NCI-H2171 treated with DMSO at 0.1 percent for 48 hours (cell line): ENCODE measurements at places on chromosomes 5 and 9.
A peak's percentile ranks its signal among the peaks of the same experiment; 100 is the strongest.

DNA sequence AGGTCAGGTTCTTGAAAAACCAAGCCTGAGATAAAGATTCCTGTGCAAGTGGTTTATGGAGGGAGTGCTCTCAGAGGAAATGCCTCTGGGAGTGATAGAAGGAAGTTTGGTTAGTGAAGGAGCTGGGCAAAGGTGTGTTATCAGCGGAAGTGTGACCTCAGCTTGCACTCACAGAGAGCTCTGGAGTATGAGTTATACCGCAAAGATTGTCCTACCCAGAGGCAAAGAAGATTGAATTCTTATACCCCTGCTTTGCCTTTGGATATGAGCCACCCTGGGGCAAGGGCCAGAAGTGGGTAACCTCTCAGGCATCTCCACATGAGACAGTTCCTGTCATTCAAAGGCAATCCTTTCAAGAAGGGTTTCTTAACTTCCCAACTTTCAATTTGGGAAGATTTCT is 145.6 kb downstream of the MUSK start:
- DNase-seq: no peak

DNA sequence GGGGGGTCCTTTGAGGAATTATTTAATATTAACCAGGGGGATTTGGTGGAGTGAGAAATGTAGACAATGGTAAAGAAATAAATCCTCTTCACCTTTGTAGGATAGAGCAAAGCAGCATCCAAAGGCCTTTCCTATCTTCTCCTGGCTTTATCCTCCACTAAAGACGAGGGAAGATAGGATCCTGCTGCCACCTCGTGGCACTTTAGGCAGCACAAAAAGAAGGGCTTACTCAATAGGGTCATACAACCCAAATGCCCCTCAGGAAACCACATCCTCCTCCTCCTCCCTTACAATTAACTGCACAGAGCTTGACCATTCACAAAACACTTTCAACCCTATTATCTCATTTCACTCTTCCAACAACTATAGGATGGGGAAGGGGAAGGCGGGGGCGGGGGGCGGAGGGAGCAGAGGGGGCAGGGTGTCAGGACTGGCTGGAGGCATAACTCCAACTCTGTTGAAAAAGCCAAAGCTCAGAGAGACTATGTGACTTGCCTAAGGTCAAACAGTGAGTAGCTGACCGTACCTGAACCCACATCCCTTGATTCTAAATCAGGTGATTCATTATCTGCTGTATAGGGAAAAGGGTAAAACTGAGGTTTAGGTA is 45.4 kb upstream of the MYOT start:
- peak; percentile 22 for DNase-seq

DNA sequence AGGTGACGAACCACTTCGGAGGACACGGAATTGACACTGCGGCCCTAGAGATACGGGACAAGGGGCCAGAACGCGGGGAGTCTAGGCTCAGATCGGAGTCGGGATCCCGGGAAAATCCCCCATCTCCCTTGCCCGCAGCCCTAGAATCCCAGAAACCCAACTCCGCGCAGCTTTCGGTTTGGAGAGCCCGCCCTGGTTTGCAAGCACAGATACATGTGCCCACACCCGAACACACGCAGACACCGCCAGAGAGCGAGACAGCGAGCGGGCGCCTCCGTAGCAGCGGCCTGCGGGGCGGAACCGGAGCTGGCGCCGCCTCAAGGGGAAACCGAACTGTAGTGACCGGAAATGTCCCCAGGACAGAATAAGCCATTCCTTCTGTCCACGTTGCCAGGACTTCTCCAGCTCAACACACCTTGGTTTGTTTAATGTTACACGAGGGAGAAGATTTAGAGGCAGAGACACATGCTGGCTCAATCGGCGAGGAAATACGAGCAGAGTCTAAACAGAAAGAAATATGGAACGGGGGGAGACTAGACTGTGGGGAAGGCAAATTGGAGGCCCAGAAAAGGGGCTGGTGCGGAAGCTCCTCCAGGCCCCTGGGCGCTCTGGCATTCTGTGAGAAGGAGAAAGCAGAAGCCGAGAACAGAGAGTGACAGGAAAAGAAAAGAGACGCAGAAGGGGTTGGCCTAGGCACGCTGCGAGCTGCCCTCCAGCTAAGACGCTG is 2.9 kb upstream of the PAX5 start:
- no peak for DNase-seq

- no peak for DNase-seq
Measured at GRCh38 chr5:157514974-157515373, 55.0 kb downstream of the NIPAL4 start.

DNA sequence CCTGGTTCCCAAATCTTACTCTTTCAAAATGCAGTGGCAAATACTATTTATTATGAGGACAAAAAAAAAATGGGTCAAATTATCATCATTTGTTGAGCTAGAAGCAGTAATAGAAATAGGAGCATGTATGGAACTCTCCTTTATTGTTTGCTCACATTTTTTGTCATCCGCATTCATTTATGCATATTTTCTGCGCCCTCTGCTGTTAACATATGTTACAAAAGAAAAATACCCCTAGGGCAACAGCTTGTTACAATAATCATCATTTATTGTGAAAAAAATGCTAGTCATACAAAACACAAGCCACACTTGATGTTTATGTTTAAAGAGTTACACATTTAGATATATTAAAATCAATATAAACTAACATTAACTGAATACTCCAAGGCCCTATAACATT is 328.2 kb downstream of the TUSC1 start:
- DNase-seq: peak; percentile 5

GRCh38 chr9:89724659-89725058 is 119.8 kb downstream of the GADD45G start:
- no peak for DNase-seq

GRCh38 chr5:136020383-136021015 is 8.3 kb upstream of the TGFBI start:
- DNase-seq: no peak

DNA sequence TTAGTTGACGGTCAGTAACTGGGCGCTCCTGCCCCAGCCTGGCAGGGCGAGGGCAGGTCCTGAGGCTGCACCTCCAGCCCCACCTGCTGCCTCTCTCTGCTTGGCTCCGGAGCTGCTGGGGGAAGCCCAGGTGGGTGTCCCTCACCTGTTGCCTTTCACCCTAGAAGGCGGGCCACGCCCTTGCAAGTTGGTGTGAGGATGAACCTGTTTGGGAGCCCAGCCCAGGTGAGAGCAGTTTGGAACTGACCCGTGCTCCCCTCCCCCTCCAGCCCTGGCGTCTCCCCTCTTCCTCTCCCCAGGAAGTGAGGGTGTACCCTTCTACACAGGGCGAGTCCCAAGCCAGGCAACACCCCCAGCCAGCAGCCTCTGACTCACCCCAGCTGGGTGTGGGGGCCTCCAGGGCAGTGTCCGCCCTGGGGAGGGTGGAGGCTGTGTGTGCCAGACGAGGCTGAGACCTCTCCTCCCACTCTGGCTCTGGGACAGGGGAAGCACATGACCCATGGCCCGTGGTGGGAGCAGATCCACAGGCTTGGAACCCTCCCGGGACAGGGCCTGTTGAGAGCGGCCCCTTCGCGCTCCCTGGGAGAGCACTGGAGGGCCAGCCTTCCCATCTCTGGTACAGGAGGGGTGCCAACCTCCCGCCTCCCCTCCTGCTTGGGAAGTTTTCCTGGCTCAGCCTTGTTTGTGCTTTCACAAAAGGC is 10.4 kb downstream of the LRRC8A start:
- DNase-seq: no peak

DNA sequence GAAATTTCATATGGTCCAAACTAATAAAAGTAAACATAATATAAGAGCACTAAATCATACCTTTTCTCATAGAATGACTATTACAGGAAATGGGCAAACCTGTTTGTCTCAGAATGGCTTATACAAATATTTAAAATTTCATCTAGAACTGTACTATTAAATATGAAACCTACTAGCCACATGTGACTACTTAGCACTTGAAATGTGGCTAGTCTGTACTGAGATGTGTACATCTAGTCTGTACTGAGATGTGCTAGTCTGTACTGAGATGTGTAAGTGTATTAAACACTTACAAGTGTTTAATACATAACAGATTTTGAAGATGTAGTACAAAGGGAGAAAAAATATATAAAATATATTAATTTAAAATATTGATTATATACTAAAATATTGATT is 22.4 kb downstream of the ABITRAM start:
- DNase-seq: no peak

GRCh38 chr5:88875341-88876234 is 7.4 kb downstream of the MEF2C start:
- DNase-seq: no peak

DNA sequence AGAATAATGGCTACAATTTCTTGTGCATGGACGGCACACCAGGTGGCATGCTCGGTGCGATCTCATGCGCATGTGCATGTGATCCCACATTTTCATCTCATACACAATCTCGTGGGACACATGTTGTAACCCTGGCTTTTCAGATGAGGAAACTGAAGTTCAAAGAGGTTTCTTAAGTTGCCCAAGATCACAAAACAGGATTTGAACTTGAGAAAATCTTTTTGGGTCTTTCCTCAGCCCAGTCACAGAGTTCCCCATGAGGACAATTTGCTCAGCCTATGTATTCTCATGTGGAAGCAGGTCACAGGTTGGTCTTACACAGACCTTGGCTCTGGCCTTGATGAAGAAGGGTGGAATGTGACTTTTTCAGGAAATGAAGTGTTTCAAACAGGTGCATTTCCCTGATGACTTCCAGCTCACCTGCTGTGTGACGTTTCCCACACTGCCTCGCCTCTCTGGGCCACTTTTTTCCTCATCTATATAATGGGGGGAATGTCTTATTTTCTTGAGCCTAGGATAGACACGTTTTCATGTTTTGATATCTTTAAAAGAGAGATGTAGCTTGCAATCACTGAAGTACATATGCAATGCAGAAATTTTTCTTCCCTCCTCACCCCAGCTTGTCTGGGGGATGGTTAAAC is 7.1 kb upstream of the ORM1 start:
- DNase-seq: no peak

DNA sequence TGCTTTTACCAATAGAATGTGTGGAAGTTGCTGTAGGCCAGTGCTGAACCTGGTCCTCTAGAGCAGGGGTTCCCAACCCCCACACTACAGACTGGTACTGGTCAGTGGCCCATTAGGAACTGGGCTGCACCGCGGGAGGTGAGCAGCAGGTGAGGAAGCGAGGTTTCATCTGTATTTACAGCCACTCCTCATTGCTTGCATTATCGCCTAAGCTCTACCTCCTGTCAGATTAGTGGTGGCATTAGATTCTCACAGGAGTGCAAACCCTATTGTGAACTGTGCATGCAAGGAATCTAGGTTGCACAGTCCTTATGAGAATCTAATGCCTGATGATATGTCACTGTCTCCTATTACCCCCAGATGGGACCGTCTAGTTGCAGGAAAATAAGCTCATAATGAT is 6.1 kb upstream of the CCDC152 start:
- DNase-seq: no peak

- DNase-seq: no peak
Measured at GRCh38 chr5:34450338-34450737, 205.8 kb upstream of the RAI14 start.

DNA sequence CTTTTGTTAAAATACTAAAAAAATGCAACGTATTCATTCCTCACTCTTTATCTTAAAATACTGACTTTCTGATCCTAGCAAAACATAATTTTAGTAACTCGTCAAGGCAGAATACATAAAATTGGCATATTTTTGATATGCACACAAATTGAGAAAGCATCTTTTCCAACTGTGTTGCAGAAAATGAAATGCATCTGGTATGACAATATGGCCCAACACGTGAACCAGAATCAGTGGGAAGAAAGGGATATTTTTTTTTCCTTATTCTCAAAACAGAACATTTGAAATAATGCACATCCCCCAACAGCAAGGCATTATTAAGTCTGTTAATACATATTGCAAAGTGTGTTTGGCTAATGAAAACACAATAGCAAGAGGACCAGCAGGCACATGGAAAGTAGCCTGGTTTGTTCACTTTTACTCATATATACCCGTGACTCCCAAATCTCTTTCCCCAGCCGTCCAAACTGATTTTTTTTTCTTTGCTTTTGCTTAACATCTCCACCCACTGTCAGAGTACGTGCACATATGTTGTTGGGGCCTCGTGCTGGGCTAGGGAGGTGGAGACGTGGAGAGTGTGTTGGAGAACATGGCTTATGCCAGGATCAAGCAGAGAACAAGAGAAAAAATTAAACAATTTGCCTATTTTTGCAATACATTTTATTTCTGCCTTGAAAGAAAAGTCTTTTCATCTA is 4.3 kb downstream of the MCTP1 start:
- DNase-seq: peak; percentile 31

GRCh38 chr5:126676195-126676624 is 75.5 kb downstream of the PHAX start:
- DNase-seq: peak; percentile 52

GRCh38 chr5:139806111-139806510 is 10.5 kb downstream of the PSD2 start:
- DNase-seq: no peak

- DNase-seq: no peak
Measured at GRCh38 chr9:126461608-126462007, 135.0 kb downstream of the MVB12B start.

- peak; percentile 63 for DNase-seq
Measured at GRCh38 chr9:114811966-114812636, 6.3 kb upstream of the TNFSF15 start.

DNA sequence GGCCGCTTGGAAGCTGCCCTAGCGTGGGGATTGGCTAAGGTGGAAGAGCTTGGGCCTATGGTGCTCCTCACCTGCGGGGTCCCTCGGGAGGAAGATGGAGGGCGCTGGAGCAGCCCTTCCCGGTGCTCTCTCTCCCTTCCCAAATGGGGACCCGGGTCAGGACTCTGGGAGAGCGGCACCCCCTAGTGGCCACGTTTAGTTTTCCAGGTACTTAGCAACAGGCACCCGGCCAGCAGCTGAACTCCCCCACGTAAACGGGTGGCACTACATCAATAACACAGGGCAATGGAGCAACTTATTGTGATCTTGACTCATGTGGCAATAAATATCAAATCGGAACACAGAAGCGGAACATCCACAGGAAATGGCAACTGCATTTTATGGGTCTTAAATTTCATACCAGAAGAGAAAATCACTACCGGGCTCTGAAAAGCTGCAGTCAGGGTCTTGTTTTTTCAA is 316.6 kb downstream of the AGTPBP1 start:
- peak; percentile 63 for DNase-seq

- DNase-seq: no peak
Measured at GRCh38 chr5:177133853-177134696, 502 bp downstream of the NSD1 start.

DNA sequence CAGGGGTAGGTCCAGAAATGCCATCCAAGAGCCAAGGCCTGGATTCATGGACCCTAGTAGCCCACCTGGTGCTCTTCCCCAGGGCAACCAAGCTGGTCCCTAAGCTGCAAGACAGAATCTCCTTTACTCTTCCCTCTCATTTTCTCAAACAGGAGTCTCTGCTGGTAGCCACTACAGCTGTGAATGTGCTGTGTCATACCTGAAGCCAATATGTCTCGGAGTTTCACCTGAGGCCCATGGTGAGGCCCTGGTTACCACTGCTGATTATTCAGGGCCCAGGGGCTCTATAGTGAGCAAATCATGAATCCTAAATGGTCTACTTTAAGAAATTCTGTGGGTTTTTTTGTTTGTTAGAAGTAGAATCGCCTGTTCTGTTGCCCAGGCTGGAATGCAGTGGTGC is 15.9 kb downstream of the CDK7 start:
- no peak for DNase-seq

GRCh38 chr5:65194871-65195270 is 286.8 kb downstream of the ADAMTS6 start:
- no peak for DNase-seq
